ENCODE measurements at places on chromosomes 13 and 19.

- no peak for DNase-seq
Observed at GRCh38 chr13:70703755-70704154, 595.5 kb upstream of the KLHL1 start.

DNA sequence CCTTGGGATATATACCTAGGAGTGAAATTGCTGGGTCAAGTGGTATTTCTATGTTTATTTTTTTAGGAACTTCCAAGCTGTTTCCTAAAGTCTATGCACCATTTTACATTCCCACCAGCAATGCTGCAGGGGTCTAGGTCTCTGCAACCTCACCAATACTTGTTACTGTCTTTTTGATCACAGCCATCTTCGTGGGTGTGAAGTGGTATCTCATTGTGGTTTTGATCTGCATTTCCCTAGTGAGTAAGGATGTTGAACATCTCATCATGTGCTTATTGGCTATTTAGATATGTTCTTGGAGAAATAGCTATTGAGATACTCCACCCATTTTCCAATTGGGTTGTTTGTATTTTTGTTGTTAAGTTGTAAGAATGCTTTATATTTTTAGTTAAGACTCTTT lies 2.7 kb downstream of the OR10H2 start:
- no peak for DNase-seq

DNA sequence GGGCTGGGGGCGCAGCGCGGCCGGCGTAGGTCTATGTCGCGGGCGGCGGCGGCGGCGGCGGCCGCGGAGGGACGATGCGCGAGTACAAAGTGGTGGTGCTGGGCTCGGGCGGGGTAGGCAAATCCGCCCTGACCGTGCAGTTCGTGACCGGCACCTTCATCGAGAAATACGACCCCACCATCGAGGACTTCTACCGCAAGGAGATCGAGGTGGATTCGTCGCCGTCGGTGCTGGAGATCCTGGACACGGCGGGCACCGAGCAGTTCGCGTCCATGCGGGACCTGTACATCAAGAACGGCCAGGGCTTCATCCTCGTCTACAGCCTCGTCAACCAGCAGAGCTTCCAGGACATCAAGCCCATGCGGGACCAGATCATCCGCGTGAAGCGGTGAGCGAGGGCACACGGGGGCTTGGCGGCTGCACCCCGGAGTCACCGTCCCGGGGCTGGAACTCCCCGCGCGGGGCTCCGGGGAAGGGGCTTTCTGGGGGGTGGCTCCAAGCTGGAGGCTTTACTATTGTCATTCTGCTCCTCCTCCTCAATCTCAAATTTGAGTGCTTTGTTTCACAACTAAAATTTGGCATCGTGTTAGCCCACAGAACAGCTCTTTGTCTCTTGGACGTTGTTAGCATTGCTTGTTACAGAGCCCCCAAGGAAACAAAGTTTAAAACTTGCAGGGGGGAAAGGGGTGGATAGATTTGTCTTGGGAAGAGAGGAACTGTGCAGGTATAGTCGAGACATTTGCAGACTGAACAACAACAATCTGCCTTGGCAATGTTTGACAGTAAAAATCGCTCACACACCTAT lies 630 bp downstream of the RAP2A start:
- DNase-seq, result peak; percentile 45

DNA sequence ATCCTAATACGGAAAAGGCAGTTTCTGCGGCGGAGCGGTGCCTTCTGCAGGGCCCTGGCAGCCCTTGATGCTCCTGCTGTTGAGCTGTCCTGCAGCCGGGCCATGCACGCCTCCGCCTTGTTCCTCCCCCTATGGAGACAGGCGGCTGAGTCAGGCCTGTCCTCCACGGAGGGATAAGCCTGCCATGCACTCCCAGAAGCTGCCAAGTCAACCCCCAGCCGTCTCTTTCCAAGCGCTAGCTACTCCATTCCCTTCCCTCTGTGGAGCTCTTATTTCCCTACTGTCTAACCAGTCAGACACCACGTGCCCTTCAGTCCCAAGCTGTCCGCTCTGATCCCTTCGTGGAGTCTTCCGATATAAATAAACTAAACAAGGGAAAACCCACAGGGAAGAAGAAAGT lies 197.0 kb downstream of the COL4A1 start:
- DNase-seq, result no peak

- no peak for DNase-seq
Observed at GRCh38 chr13:43077461-43077860, 54.1 kb downstream of the DNAJC15 start.

DNA sequence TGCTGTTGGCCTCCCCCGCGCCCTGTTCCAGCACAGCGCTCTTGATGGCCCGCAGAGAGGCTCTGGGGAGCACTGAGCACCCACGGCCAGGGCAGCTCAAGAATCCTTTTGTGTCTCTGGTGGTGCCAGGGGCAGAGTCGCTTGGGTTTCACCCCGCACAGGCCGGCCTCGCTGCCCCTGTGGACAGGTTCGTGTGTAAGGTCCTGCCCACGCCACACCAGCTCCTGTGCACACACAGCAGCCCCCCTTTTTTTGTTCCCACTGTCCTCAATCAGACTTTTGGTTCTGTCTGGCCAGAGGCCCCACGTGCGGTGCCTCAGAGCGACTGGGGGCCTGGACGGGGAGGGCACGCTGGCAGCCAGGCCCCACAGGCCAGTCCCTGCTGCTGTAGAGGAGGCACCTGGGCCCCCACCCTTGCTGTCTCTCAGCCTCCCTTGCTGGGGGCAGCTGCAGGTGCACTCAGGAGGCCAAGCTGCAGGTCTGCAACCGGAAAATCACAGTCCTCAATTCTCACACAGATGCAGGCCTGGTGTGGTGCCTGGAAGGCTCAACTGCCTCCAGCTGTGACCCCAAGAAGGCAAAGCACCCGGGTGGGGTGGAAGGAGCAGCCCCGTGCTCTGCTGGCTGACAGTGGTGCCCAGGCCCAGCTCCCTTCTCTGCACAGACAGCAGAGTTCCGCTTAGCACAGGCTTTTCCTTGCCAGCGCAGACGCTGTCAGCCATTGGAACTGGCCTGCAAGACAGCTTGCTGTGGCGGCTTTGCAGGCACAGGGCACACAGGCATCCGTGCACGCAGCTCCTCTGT lies 12.6 kb upstream of the F7 start:
- DNase-seq, result no peak

GRCh38 chr19:3098515-3099346 lies 4.6 kb downstream of the GNA11 start:
- DNase-seq, result no peak

DNA sequence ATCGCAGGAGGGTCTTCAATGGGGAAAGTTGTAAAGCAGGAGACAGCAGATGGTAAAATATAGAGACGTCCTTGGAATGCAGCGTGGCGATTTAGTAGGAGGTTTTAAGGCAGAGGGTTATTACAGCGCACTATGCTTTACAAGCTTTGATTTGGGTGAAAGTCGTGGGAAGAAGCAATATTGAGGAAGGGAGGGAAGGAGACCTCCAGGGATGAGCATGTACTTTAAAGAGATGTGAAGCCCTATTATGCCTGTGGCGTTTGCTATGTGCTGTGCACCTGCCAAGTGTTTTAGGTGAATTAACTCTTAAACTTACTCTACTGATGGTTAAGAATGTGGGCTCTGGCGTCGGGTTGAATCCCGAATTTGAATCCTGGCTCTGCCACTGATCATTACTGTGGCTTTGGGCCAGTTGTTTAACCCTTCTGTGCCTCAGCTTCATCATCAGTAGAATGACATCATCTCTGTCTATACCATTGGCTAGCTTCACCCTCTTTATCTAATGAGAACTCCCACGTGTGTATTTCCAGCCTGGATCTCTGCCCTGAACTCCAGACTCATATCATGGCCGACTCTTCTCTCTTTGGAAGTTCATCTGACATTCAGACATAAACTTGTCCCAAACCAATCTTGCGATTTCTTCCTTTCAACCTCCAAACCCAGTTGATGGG lies 583 bp downstream of the CCDC61 start:
- no peak for DNase-seq

- no peak for DNase-seq
Observed at GRCh38 chr13:19791953-19792537, 9.3 kb upstream of the PSPC1 start.

GRCh38 chr13:79710376-79710775 lies 229.4 kb downstream of the NDFIP2 start:
- DNase-seq, result no peak

DNA sequence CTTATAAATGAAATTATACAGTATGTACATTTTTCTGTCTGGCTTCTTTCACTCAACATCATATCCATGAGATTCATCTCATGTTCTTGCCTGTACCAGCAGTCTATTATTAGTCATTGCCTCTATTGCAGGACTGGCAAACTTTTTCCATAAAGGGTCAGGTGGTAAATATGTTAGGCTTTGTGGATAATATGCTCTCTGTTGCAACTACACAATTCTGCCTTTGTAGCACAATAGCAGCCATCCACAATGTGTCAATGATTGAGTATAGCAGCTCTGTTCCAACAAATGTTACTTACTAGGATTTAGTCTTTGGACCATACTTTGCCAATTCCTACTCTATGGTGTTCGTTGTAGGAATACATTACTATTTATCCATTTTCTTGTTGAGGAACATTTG lies 304.4 kb downstream of the DCT start:
- DNase-seq, result no peak

Data from stimulated activated CD4-positive, alpha-beta T cell treated with anti-CD3 and anti-CD28 coated beads, Interleukin-15, amount 100 ng/mL, for 24 hours (primary cell).